ENCODE measurements at places on chromosomes 3 and 15.

- DNase-seq, result no peak
Observed at GRCh38 chr15:92936693-92937092, 36.6 kb downstream of the CHD2 start.

DNA sequence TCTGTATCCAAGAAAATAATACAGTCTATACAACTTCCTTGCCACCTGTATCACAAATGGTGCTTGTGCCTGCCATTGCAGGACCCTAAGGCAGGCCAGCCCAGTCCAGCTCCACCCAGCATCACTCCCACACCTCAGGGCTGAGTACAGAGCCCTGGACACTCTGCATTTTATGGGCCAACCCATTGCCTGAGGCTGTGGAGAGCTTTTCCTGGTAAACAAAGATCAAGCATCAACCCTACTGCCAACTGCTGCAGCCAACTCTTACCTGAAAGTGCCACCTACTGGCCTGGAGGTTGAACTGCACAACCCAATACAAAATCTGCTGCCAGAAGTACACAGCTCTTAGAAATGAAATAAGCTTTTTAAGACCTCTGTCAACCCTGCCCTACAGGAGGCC is 1082.2 kb downstream of the NAALADL2 start:
- no peak for DNase-seq

DNA sequence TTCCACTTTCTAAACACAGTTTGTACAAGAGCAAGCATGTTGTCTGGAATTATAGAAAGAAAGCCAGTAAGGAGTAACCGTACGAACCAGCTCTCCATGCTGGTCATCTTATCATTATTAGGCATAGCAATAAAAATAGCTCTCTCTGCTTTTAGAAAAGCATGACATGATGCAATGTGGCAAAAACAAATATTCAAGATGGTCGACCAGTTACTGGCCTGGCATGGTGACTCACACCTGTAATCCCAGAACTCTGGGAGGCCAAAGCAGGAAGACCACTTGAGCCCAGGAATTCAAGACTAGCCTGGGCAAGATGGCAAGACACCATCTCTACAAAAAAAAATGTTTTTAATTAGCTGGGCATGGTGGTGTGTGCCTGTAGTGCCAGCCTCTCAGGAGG is 2.6 kb upstream of the MAP4 start:
- peak; percentile 63 for DNase-seq

DNA sequence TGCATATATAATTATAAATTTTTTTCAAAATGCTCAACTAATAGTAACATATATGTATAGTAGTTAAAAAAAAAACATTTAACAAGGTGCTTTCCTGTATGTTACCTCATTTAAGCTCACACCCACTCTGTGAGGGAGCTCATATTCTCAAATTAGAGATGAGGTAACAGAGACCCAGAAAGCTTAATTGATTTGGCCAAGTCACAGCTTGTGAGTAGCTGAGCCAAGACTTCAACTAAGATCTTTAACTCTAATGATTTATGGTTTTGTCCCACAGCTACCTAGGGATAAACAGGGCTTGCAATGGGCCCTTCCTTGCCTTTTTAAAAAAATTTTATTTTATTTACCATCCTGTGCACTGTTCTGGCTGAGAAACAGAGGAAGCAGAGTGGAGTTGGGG is 230.0 kb upstream of the GOLIM4 start:
- DNase-seq, result no peak

DNA sequence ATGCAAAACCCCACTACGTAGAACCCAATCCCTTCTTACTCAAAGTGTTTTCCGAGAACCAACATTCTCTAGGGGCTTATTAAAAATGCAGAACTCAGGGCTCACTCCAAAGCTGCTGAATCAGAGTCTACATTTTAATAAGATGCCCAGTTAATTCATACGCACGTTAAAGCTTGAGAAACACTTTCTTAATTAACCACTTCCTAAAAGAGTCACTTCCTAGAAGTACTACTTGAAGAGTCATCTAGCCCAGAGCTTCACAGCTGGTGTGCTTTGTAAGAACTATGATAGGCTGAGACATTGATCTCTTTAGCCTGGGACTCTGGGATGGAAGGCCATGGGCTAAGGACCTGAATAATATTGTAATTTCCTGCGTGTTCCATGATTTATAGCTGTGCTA is 9.0 kb downstream of the COL6A5 start:
- DNase-seq, result no peak

DNA sequence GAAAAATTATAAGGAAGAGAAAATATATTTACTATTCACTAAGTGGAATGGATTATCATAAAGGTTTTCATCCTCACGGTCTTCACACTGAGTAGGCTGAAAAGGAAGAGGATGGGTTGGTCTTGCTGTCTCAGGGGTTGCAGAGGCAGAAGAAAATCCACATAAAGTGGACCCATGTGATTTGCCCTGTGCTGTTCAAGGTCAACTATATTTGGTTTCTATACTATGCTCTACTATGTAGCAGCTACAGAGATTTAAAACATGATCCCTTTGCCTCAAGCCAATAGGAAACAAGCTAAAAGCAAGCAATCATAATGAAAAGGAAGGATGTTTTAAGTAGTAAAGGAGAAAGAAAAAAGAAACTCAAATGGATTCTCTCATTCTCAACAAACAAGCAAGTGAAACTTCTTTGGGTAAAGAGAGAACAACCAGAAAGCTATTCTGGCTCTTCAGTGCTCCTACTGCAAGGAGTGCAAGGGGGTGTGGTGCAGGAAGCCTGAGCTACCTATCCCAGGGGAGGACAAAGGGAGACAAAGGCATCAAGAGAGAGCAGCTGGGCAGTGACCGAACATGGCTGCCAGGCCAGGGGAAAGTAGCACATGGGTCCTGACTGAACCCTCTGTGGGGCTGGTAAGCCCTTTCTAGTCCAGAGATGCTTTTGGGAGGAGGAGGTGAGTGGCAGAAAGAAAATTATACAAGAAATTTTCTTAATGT is 35.9 kb downstream of the SFMBT1 start:
- no peak for DNase-seq

- DNase-seq, result peak; percentile 90
Observed at GRCh38 chr15:99719096-99719541, 14.1 kb downstream of the LYSMD4 start.

GRCh38 chr3:108664266-108664665 is 74.7 kb downstream of the DZIP3 start:
- peak; percentile 4 for DNase-seq

GRCh38 chr3:154799800-154800199 is 280.3 kb upstream of the MME start:
- DNase-seq, result no peak

GRCh38 chr3:3744826-3745225 is 54.4 kb upstream of the LRRN1 start:
- no peak for DNase-seq

DNA sequence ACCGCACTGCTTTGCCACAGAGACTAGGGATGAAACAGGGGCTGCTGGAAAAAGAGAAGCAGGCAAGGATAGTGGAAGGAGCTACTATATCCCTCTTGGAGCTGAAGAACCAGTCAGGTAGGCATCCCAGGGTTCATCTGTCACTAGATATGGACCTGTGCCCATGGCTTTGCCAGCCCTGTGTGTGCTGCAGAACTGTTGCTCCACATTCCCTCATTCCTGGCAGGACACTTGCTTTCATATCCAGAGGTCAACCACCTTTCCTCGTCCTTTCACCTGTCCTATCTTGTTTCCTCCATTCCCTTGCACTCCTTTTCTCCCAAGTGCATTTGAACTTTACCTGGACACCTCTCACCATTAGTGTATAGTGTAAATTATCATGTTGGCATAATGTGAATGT is 12.0 kb downstream of the SNRK start:
- DNase-seq, result no peak

- no peak for DNase-seq
Observed at GRCh38 chr3:63513791-63514190, 138.7 kb upstream of the SNTN start.

- DNase-seq, result no peak
Observed at GRCh38 chr3:190097025-190097424, 23.7 kb downstream of the P3H2 start.

DNA sequence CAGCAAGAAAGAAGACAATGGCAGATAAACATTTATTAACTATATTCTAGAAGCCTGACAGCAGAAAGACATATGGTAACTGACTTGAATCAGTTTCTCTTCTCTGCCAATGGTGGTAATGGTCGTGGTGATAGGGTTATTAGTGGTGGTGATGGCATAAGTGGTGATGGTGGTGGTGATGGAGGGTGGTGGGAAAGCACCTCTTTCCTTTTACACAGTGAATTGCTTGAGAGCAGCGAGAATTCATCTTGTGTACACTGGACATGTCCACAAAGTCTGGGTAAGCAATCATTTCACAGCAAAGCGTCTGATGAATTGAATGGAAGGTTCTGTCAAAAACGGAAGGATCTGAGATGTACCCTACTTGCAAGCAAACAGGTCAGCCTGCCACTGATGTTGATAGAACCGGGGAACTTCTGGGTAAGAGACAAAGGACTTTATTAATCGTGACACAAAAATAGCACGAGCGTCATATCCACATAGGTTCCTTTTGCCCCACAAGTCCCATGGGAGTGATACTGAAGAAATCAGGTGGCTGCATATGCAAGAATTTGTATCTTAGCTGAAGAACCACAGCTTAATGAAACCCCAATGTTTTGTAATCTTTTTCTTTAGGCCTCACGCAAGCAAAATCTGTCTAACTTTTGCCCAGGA is 23.5 kb upstream of the TBC1D5 start:
- no peak for DNase-seq

GRCh38 chr3:57852896-57853295 is 96.8 kb downstream of the SLMAP start:
- peak; percentile 48 for DNase-seq

GRCh38 chr3:157063469-157063868 is 96.5 kb downstream of the CCNL1 start:
- no peak for DNase-seq

- DNase-seq, result no peak
Observed at GRCh38 chr15:47407692-47408091, 309.6 kb upstream of the SEMA6D start.

DNA sequence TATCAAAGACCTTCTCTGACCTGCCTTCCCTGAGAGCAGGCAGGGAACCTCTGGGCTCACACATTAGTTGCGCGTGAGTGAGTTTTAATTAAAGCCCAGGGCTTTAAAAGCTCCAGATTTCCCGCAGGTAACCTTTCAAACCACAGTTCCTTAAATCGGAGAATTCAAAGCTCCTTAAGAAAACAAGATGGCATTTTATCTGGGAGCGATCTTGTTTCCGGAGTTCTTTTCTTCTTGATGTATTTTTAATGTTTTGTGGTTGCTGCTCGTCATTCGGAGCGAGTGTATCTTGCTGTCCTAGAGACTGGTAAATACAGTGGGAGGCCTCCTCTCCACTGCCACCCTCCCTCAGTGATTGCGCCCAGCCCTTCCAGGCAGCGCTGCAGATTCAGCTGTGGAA is 284.3 kb downstream of the CLSTN2 start:
- DNase-seq, result no peak
